NCI-H526 treated with DMSO at 0.1 percent for 48 hours (cell line): ENCODE measurements at places on chromosomes 2 and 18.

DNA sequence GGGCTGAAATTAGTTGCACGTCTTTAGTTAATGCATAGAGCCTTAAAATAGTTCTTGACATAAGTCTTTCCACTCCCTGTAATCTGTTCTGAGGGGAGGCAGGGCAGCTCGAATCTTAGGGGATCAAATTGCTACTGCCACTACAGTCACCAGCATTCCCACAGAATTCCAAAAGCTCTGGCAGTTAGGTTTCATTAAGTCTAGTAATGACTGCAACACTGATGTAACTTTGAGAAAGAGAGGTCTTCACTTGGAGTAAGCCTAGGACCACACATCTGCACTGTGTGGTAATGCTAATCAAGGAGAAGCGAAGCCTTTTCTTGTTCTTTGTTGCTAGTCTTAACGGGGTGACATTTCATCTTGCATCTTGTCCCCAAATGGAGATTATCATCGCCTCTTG, 19.3 kb upstream of the NCK2 start:
- DNase-seq = no peak

DNA sequence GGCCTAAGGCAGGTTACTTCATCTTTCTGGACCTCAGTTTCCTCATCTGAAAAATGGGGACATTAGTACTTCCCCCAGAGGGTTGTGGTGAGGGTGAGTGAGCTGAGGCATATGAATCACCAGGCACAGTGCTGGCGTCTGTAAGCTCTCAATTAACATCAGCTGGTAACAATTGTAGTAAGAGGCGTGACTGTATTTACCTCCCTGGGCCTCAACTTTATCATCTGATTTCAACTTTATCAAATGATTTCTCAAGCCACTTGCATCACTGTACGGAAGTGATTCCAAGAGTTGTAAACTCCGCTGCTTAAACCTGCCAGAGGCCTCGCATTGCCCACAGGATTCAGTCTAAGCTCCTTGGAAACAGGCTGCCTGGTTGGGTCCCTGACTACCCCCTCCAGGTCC, 53.6 kb upstream of the PKDCC start:
- DNase-seq = no peak

- DNase-seq = no peak
Observed at GRCh38 chr2:162164802-162165201, 12.8 kb upstream of the GCG start.

GRCh38 chr2:200655918-200656580, 70.2 kb downstream of the AOX1 start:
- no peak for DNase-seq

DNA sequence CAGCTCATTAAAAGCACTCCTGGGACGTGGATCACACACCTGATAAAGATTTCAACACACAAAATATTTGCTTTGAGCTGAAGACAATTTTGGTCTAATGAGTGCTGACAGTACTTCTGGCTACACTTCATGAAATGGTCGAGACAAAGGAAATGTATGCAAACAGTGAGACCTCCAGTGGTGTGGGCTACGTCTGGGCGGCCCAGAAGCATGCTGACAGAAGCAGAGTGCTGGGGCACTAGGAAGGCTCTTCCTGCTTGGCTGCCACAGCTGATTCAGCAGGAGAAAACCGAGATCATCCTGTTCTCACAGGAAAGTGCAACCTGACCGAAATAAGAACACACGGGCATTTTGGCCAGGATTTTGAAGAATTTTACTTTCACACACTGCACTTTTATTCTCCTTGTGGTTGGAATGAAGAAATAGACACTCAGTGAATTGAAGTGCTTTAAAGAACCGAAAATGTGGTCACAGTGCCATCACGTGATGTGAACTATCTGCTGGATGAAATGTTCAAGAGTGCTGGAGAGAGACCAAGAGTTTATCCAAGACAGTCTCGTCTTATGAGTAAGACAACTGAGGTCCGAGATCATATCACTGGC, 149.5 kb downstream of the CCBE1 start:
- no peak for DNase-seq

DNA sequence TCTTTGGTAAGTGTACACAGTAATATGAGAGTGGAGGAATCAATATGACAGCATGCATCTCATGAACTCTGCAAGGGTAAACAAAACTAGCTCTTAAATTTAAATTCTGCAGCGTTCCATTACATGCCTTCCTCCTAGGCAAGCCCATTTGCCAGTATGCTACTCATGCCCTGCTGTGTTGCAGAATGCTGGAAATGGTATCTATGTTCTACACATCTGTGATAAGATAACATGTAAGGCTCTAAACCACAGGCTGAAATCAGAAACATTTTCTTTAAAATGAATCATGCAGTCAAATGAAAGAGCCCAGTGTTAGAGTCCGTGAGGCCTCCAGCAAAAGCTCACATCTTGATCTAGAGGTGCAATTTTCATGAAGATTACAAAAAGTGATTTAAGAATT, 112.8 kb upstream of the FN1 start:
- DNase-seq = no peak

DNA sequence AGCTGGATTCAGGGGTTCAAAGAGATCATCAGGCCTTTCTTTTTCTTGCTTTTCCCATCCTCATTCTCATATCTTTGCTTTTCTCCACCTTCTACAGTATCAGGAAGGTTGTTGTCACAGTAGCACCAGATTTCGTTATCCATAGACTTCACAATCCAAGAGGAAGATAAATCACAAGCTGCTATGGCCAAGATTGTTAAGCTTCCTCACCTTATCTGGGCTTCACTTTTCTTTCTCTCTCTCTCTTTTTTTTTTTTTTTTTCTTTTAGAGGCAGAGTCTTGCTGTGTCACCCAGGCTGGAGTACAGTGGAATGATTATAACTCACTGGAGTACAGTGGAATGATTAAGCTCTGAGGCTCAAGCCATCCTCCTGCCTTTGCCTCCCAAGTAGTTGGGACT, 93.5 kb downstream of the TTC27 start:
- DNase-seq = no peak

GRCh38 chr2:15313657-15314056, 247.5 kb downstream of the NBAS start:
- peak; percentile 100 for DNase-seq

- no peak for DNase-seq
Observed at GRCh38 chr2:108253106-108253505, 13.3 kb downstream of the SULT1C3 start.

- DNase-seq = no peak
Observed at GRCh38 chr2:150644298-150645067, 157.0 kb upstream of the RND3 start.

- no peak for DNase-seq
Observed at GRCh38 chr2:127074358-127074757, 32.6 kb downstream of the BIN1 start.

GRCh38 chr2:138707392-138708074, 72.7 kb downstream of the NXPH2 start:
- DNase-seq = no peak

DNA sequence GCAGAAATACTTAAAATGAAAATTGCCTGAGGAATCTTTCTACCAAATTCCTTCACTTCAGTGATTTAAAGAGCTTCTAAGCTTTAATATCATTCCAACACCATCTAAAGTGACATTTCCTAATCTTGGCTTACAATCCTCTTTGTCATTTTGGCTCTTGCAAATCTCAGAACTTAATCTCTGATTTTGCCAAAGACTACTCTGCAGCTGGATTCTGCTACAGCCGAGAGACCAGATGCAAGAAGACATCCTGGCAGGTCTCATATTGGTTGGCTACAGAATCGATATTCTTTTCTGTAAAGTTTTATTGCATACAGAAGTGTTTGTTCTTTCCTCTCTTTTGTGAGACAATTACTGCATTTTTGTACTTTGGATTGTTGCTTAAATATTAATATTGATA, 716.5 kb upstream of the LRATD1 start:
- no peak for DNase-seq

DNA sequence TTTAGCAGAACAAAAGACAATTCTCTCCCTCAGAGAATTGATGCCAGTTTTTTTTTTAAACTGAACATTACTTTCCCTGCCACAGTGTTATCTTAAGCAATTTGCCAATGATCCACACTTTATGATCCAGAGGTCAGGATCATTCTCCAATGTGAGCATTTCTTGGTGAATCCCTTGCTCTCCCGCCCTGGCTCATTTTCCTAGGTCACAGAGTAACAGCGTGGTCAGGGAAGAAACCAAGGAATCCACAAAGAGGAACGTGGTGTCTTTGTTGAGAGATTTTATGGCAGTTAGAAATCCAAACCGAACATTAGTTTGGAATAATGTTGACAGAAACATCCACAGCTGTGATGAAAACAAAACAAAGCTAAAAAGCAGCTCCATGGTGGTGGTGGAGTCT, 250.3 kb downstream of the TTC32 start:
- DNase-seq = no peak

- no peak for DNase-seq
Observed at GRCh38 chr2:190169221-190170072, 106.9 kb upstream of the MSTN start.

DNA sequence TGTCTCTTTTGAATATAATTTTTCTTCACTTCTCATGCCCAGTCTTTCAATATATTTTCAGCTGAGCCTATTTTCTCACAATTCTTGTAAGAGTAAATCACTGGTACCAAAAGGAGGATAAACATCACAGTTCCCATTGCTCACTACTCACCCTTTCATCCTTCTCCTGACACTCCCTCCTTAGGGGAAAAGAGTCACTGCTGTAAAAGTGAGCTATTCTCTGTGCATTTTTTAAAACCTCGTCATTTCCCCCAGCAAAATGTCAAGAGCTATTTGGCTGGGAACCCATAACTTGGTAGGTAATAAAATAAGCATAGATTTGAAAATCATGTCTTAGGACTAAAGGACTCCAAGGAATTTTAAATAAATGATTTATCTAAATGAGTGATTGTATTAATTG, 340.1 kb upstream of the GYPC start:
- DNase-seq = no peak

GRCh38 chr2:201833781-201834180, 27.4 kb downstream of the CDK15 start:
- DNase-seq = no peak

DNA sequence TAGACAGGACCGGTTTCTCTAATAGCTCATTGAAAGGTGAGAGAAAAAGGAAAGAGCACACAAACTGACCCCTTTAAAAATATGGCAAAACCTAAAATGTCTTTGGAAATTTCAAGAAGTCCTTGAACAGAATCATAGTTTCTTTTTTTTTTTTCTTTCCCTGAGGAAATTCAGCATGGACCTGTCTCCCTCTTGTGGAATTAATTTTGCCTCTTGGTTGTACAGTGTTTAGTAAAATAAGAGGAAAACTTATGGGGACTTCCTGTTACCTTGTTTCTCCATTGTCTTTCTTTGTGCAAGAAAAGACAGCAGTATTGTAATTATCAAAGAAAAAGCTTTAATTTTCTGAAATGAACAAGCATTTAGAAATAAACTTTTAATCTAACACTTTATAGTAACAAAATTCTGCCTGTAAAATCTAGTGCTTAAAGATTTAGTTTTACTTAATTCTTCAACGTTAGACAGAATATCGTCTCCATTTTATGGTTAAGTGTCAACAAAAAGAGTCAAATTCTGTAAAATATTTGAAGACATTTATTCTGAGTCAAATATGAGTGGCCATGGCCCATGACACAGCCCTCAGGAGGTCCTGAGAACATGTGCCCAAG, 176.3 kb upstream of the NABP1 start:
- peak; percentile 40 for DNase-seq

GRCh38 chr2:29787473-29788465, 133.6 kb downstream of the ALK start:
- DNase-seq = no peak

- DNase-seq = peak; percentile 19
Observed at GRCh38 chr2:199848389-199849130, 2.4 kb downstream of the FTCDNL1 start.

- DNase-seq = no peak
Observed at GRCh38 chr2:23684395-23685176, 242.3 kb downstream of the ATAD2B start.

DNA sequence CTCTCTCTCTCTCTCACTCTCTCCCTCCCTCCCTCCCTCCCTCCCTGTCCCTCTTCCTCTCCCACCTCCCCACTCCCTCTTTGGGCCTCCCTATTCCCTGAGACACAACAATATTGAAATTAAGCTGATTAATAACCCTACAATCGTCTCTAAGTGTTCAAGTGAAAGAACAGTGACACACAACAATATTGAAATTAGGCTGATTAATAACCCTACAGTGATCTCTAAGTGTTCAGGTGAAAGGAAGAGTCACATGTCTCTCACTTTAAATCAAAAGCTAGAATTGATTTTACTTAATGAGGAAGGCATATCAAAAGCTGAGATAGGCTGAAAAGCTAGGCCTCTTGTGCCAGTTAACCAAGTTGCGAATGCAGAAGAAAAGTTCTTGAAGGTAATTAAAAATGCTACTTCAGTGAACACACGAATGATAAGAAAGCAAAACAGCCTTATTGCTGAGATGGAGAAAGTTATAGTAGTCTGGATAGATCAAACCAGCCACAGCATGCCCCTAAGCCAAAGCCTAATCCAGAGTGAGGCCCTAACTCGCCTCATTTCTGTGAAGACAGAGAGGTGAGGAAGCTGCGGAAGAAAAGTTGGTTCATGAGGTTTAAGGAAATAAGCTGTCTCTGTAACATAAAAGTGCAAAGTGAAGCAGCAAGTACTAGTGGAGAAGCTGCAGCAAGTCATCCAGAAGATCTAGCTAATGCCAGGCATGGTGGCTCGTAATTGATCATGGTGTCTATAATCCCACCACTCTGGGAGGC, 21.3 kb downstream of the MALT1 start:
- DNase-seq = no peak

DNA sequence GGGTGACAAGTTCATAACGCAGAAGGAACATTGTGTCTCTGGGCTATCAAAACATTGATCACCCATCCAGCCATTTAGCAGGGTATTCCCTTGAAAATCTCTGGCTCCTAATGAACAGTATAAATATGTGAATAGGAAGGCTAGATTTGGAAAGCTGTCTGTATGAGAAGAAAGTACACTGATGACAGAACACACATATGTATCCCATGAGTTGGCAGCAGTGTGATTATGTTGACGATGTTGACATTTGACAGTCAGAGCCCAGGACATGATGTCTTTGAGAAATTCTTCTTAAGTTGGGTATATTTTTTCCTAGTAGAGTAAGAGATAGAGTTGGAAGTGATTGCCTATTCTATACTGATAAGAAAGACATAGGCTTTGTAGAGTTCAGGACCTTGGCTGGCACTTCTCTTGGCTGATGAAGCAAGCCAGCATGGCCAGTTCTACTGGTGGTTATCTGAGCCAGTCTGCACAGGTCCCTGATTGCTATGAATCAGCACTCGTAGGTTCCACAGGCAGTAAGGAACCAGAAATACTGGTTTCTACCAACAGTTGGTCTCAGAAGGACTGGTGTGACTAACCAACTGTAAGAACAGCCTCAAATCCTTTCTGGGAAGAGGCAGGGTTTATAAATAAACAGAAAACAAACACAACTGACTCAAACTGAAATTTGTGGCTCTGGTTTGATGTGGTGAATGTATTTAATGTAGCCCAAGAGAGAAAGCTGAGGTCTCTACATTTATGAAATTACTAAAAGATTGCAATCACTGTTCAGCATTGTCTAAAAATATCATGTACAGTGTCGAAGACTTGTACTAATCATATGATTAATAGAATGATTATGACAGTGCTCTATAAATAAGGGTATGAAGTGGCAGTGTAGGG, 43.9 kb upstream of the RAPH1 start:
- DNase-seq = peak; percentile 86
